ENCODE measurements at places on chromosomes 16 and 17. TPM values are rescaled to one million over a fixed set of nuclear protein-coding genes. Genes with fewer than 3 reads are reported as not detected.

- no peak for DNase-seq
These were observed 21.1 kb downstream of the CPSF4L start for GRCh38 chr17:73240561-73240960.

- no peak for DNase-seq
These were observed 105.1 kb downstream of the RAB11FIP4 start for GRCh38 chr17:31496601-31497000.

The ZG16 gene
- 0.04 TPM for polyA plus RNA-seq

DNA sequence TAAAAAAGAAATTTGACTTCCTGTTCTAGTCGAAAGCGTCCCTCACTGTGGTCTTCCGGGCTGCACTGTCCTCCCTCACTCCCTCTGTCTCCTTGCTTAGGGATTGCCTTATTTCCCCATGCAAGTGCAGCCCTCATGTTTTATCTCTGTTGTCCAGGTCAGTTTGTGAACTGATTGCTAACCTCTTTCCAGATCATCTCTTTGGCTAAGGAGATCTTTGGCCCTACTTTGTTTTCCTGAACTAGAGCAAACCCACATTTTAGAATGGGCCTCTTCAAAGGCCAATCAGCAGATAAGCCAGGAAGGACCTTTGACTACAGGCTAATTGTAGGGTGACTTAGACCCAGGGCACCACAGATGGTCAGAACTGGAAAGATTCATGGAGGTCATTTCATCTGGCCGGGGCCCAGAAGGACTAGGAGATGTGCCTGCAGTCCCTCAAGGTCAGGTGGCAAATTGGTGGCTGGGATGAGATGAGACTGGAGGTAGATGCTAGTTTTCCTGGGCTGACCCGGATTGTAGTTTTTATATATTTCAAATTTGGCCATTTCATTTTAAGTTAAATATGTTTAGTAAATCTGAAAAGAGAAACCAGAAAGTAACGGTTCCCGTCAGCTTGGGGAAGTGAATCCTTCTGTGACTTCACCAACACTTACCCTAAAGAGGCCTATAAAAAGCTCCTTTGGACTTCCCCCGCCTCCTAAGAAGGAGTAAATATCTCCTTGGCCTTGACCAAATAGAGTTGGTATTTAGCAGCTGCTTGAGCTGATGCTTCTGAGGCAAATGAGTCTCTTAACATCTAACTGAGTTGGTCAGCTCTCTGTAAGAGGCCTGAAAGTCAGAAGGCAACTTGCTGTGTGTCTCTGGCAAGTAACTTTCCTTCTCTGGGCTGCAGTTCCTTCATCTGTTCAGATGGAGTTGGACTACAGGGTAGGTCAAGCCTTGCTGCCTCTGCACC lies 6.2 kb upstream of the SLC25A19 start:
- no peak for DNase-seq

GRCh38 chr17:10018461-10018891 lies 113.4 kb upstream of the RCVRN start:
- DNase-seq = peak; percentile 34

- DNase-seq = no peak
These were observed 50.6 kb upstream of the VPS4A start for GRCh38 chr16:69260506-69260905.

DNA sequence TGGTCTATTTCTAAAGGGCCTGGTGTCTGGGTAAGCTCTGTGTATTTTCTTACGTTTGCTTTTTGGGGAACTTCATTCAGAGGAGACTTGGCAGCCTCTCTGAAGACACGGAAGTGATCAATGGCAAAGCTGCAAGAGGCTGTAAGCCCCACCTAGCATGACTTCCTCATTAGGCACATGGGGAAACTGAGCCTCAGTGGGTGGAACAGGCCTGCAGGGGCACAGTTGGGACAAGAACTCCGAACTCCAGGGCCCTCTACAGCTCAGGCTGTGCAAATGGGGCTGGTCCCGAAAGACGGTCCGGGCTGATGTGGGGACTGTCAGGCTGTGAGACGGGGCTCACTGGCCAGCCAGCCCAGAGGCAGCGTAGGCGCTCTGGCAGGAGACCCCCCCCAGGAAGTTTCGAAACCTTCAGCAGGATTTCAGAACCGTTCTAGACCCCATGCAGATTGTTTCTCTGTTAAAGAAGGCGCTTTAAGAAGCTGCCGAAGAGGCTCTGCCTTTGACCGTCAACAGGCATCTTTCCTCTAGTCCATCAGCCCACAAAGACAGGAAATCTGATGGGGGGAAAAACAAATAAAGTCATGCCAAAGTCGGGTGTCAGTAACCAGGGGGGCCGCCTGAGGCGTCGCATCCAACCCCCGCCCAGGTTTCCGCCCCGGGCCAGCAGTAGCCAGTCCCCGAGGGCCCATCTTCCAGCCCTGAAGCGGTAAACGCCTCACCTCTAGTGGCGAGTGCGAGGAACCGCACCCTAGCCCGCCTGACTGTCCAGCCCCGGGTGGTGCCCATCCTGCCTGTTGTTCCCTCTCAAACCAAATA lies 79.8 kb upstream of the TBC1D3K start:
- DNase-seq = peak; percentile 32

The DBF4B gene
- 2.8 TPM for polyA plus RNA-seq

The HOXB4 gene
- polyA plus RNA-seq = 1.4 TPM

The CSH1 gene
- polyA plus RNA-seq = not detected

The STH gene
- not detected for polyA plus RNA-seq

The TMEM186 gene
- 9.5 TPM for polyA plus RNA-seq
